ENCODE measurements at places on chromosomes 2 and 18.

- DNase-seq, result no peak
These were observed 78.4 kb downstream of the LIMS1 start for GRCh38 chr2:108612514-108613183.

- DNase-seq, result no peak
These were observed 1879.4 kb upstream of the PIK3C3 start for GRCh38 chr18:40075616-40076015.

GRCh38 chr2:153043385-153043784 is 325.0 kb downstream of the ARL6IP6 start:
- no peak for DNase-seq

- DNase-seq, result peak; percentile 56
These were observed 37.3 kb upstream of the DNAH7 start for GRCh38 chr2:196105951-196106350.

DNA sequence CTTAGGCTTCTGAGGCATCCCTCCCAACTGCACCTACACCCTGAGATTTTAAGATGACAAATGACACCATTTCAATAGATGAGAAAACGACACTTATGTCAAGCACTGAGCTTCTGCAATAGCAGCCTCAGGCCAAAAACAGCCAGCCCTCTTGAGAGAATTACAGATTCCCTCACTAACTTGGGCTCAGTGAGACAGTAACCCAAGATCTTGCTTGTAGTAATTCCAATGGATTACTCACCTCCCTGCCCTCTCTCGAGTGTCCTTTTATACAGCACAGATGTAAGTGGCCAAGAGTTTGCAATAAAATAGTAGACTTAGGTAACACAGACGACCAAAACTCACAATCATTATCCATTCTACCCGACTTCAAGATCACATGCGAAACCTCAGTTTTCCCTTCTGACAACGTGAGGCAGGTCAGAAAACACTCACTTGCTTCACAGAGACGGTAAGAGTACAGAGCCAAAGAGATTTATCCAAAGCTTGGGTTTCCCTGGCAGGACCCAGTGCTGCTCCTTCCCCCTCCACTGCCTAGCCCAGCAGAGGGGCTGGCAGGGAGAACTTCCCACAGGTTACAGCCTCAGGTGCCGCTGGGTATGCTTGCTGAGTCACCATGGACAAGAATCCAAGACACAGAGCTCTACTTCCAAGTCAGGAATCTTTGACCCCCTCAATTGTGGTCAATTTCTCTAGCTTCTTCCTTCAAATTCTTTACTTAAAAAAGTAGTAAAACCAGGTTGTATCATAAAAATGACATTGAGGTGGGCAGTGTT is 181.4 kb downstream of the MYO5B start:
- no peak for DNase-seq

- no peak for DNase-seq
These were observed 115.2 kb downstream of the SPHKAP start for GRCh38 chr2:228066126-228066798.

DNA sequence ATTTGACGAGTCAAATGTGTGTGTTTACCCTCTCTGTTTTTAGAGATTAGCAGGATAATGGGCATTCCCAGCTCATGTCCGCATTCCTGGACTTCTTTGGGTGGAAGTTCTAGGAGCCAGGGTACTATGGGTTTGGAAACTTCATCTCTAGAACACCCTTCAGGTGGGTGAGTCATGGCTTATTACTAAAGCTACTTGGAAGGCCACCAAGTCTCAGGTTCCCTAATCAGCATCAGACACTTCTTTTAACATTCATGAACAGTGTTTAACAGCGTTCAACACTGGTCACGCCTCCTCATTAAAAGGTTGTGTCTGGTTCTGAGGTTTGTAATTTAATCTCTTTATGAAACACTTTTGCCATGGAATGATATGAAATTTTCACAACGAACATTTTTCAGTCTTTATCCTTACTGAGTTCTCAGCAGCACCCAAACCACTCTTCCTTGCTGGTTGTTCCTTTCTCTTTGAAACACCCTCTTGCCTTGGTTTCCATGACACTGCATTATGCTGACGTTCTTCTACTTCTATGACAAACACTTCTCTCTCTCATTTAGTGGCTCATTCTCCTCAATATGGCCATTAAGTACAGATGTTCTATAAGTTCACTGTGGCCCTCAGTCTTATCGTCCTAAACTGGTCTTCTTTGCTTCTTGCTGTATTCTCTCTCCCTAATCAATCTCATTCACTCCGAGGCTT is 49.3 kb downstream of the MMADHC start:
- no peak for DNase-seq

- DNase-seq, result no peak
These were observed 5.3 kb downstream of the APOB start for GRCh38 chr2:21038403-21039073.

- peak; percentile 86 for DNase-seq
These were observed 6.4 kb downstream of the ZEB2 start for GRCh38 chr2:144513388-144514101.

DNA sequence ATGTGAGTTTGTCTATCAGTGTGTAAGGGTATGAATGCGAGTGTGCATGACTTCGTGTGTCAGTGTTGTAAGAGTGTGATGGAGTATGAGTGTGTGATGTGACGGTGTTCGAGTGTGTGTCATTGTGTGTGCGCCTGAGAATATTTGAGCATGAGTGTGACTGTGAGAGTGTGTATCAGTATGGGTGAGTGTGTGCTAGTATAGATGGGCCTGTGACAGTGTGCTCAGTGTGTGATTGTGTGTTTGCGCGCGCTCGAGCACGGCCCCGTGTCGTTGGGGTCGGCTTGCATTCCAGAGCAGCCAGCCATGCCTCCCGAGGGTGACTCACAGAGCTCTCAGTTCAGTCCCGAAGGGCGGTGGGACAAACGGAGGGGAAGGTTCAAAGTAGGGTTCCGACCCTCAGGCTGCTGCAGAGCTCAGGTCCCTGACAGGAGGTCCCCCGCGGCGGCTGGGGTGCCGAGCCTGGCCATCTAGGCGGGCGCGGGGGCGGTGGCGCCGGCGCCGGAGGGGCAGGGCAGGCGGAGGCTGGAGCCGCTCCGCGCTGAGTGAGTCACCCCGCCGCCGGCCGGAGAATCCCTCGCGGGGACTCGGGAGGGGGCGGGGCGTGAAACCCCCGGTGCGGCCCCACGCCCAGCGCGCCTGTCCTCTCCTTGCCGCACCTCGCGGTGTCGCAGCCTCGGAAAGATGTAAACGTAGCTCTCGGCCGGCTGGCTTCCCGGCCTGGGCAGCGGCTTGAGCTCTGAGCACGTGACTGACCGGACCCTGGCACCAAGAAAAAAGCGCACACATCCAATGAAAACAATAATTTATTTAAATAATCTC is 3.8 kb downstream of the DLX2 start:
- DNase-seq, result peak; percentile 96

DNA sequence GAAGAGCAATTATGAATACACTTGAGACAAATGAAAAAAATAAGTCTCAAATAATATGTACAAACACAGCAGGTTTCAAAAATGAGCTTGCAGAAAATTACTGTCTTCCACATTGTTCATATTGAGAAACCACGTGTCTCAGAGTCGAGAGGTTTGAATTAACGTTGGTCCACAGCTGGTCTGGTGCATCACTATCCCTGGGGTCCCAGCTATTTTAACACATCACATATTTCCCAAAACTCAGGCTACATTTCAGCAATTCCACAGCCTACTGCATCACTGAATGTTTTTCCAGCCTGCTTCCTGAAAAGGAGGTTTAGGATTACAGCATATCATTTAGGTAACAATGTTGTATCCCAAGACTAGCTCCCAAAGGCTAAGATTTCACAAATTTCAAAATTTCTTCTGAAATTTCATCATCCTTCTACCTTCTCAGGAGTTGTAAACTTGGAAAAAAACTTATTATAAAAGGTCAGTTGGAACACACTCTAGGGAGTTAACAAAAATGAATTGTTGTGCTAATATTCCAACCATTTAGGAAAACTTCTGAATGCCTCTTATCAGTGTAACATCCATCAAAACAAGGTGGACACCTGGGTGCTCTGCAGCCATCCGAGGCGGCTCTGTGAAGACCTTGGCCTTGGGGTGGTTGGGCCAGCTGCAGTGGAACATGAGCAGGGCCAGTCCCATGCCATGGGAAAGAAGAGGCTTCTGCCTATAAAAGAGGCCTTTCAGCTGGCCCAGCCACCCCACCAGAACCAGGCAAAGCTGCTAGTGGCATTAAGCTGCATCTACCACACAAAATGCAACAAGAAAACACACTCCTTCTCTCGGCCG is 198.1 kb upstream of the RBBP8 start:
- no peak for DNase-seq

DNA sequence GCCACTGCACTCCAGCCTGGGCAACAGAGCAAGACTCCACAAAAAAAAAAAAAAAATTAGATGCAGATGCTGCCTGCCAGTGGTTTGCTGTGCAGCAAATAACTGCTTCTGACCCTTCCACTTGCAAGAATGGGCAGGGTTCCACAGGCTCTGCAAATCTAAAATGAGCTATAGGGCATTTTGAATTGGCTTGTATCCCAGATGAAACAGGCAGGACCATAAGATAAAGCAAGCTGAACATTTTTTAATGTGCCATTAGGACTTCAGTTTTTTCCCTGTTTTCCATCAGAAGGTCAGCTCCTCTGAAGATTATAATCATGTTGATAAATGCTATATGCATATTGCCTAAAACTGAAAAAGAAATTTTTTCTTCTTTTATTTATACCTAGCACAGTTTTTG is 15.7 kb upstream of the FZD7 start:
- DNase-seq, result no peak

- no peak for DNase-seq
These were observed 300.8 kb upstream of the SOX11 start for GRCh38 chr2:5391362-5391761.

- no peak for DNase-seq
These were observed 75.9 kb upstream of the DYNAP start for GRCh38 chr18:54515149-54515548.

DNA sequence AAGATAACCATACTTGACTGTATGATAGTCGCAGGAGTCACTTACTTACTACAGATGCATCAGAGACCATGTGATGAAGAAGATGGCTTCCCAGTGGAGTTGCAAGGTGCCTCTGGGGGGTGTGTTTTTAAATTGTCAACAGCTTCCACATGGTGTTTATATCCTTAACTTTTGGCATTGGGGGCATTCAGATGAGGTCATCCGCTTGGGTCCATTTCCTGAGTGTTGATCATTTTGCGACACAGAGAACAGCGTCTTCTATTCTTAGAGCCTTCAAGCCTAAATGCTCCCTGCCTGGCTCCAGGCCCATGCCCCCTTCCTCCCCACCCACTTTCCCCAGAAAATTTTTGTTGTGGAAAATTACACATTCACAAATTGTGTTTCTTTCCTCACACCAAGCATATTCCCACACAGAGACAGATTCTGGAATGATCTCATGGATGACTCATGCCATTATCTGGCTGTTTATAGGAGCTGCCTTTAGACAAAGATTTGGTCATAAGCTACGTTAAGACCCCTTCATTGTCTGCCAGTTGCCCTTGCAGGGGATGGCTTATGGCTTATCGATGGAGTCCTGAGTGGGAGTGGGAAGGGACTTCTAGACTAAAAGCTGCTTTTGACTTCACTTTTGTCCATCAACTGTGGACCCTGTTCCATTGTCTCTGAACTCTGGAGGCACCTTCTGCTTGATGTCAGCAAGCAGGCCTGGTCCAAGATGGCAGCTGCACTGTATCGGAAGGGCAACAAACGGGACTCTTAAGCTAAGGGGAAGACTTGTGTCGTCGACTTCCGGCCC is 91.8 kb downstream of the CABLES1 start:
- DNase-seq, result peak; percentile 83

DNA sequence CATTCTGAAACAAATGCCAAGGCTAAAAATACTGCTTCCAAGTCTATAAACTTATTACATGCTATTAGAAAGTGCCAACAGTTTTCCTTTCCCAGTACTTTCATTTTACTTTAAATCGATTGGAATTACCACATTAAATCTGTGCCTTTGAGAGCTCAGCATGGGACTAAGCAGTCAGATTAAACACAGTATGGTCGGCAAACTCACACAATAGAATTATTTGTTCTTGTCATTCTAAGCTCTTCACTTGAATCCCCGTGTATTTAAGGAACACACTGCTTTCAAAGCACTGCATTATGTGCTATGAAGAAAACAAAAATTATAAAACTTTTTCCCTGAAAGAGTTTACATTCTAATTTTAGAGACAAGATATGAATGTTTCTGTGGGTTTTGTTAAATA is 444.4 kb upstream of the SLC39A10 start:
- no peak for DNase-seq

GRCh38 chr2:113233593-113234550 is 44.8 kb downstream of the PAX8 start:
- DNase-seq, result peak; percentile 50

GRCh38 chr2:71849111-71849510 is 298.6 kb downstream of the CYP26B1 start:
- DNase-seq, result no peak

DNA sequence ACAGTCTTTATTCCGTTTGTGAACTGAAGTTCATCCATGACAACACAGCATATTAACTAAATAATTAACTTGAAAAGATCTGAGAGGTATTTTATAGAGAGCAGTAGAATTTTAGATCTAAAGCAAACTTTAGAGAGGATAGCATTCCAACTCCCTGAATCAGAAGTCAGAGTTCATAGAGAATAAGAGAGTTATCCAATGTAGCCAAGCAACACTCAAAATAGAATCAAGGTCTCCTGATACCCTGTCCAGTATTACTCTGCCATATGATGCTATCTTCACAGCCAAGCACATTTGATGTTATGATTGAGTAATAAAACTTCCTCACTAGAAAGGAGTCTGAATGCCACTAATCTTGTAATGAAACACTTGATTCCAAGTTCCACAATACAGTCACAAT is 55.5 kb downstream of the RIT2 start:
- DNase-seq, result no peak

DNA sequence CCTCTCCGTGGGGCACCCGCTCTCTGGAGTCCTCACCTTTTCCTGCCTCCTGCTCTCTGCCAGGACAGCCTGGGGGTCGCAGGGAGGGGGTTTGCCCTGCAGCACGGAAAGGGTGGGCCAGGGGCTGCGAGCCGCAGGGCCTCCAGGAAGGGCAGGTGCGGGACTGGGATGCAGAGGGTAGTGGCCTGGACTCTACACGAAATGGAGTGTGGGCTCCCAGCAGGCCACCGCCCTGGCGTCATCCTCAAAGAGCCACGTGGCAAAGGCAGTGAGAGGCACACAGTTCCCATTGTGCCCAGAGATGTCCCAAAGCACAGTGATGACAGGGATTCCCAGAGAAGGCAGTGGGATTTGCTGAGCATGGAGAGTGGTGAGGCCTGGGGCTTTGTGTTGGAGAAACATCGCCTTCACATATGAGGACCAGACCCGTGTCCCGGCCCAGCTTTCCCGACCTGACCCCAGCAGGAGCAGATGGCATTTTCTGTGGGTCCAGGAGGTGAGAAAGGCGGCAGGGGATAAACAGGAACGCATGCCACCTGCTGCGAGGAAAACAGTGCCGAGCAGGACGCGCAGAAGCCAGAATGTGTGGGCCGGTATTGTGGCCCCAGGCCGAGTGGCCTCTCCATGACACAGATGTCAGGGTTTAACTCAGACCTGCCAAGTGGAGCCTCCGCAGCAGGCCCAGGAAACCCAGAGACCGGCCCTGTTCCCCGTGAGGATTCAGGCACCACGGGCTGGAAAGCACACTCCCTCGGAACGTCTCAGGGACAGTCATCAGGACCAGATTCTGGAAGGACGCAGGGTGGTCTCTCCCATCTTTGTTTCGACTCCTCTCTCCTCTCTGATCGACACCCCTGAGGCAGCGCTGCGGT is 855.5 kb upstream of the SALL3 start:
- no peak for DNase-seq

- DNase-seq, result no peak
These were observed 273.3 kb upstream of the ERBB4 start for GRCh38 chr2:212811921-212812320.

- peak; percentile 32 for DNase-seq
These were observed 156.6 kb upstream of the ACVR2A start for GRCh38 chr2:147688242-147688641.
